ENCODE measurements at places on chromosomes 7 and 10.

DNA sequence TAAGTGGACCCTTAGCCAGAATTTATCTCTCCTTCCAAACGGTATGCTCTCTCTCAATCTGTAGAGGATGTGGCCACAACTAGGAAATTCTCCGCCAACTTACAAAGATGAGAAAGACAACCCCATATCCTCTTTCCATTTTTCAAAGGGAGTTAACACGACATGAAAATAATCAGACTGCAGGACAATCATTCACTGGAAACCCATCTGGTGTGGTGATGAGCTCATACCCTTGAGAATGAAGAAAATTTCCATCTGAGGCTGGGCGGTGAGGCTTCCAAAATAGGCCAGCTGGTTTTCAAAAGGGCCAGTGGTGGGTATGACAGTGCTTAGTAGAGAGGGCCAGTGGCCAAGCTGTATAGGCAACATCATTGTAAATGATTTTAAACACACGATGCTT, 369.6 kb downstream of the FRMD4A start:
- no peak for DNase-seq

GRCh38 chr10:46234026-46234425, 52.8 kb upstream of the ANTXRL start:
- peak; percentile 0 for DNase-seq

GRCh38 chr10:35640951-35641675, 983 bp downstream of the FZD8 start:
- DNase-seq, result no peak

DNA sequence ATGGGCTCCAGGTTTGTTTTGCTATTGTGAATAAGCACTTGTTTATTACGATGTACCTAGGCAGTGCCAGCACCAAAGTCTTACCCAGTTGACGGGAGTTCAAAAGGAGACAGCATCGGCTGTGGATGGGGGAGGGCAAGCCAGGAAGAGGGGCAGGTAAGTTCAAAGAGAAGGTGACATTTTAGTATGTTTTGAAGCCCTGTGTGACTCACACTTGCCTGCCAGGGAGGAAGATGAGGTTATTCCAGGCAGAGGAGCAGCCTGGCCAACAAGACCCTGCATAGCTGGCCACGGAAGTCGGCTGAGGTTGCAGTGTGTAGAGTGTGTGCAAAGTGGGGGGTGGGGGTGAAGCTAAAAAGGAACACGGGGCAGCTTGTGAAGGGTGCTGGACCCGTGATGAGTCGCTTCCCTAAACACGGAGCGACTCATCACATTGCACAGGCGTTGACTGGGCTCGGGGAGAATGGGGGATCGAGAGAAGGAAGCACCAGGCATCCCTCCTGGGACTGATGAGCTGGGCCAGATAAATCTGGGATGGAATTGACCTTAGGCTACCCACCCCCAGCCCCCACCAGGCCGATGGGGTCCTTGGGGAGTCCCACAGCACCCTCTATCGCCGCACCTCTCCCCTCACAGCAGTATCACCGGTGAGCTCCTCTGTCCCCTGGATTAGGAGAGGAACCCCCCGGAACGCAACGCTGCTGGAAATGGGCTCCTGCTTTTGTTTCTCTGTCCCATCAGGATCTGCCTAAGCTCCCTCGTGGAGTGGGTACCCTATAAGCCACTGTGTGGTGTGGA, 97.9 kb upstream of the IKZF1 start:
- DNase-seq, result peak; percentile 49

DNA sequence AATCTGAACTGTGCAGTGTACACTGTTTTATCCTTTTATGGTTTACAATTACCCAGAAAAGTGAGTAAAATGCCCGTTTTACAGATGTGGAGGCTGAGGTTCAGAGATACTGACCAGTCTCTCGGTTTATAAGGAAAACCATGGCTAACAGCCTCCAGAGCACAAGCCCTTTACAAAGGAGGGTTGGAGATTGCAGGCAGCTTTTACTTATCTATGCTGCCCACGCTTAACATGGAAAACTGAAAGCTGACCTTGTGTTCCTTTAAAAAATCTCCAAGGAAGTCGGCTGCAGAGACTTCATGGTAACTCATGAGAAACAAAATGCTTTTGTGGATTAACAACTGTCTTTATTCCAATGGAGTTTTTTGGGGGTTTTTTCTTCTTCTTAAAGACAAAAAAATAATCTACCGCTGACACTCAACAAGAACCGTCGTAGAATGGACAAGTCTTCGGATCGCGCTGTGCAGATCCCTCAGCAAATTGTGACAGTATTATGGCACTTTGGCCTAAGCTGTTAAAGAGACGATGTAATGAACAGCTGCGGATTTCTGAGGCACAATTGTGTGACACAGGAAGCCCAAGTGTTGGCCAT, 654 bp upstream of the SLF2 start:
- no peak for DNase-seq

- DNase-seq, result no peak
Observed at GRCh38 chr7:35716038-35716803, 21.3 kb upstream of the HERPUD2 start.

DNA sequence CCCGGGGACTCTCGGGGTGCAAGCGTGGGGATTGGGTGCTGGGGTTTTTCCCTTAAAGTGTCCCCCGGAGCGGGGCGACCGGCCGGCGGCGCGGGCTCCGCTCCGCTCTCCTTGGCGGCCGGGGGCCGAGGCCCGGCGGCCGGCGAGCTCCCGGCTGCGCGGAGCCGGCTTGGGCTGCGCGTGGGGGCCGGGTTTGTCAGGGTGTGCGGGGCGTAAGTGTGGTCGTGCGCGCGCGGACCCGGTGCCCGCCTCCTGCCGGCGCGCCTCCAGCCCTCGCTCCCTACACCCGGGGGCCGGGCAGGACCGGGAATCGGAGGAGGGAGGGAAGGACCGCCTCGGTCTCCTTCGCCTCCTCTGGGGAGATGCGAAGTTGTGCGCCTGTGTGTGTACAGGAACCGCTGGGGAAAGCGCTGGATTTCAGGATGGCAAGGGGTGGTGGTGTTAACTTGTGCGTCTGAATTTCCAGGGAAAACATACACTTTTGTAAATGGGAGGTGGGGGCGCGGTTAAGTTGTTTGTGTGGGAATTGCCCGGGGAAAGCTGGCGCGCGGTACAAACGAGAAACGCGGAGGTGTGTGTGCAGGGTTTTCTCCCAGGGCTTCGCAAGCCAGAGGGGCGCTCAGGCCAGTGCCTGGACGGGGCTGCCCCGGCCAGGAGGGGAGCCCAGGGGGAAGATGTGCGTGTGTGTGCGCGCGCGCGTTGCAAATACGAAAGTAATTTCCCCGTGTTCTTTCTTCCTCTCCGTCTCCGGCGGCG, 737 bp downstream of the ZMIZ1 start:
- DNase-seq, result peak; percentile 42

DNA sequence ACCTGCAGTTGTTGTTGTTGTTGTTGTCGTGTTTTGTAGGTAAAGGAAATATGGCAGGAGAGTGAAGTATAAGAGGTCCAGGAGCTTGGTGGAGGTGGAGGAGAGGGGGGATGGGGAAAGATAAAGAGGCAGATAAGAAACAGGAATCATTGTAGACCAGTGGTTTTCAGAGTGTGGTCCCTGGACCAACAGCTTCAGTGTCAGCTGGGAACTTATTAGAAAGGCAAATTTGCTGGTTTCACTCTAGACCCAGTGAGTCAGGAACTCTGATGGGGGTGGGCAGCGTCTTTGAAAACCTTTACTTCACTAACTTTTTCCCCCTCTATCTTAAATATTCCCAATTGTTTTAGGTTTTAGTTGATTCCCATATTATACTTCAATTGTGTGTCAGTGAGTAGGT, 241.5 kb downstream of the AUTS2 start:
- no peak for DNase-seq

DNA sequence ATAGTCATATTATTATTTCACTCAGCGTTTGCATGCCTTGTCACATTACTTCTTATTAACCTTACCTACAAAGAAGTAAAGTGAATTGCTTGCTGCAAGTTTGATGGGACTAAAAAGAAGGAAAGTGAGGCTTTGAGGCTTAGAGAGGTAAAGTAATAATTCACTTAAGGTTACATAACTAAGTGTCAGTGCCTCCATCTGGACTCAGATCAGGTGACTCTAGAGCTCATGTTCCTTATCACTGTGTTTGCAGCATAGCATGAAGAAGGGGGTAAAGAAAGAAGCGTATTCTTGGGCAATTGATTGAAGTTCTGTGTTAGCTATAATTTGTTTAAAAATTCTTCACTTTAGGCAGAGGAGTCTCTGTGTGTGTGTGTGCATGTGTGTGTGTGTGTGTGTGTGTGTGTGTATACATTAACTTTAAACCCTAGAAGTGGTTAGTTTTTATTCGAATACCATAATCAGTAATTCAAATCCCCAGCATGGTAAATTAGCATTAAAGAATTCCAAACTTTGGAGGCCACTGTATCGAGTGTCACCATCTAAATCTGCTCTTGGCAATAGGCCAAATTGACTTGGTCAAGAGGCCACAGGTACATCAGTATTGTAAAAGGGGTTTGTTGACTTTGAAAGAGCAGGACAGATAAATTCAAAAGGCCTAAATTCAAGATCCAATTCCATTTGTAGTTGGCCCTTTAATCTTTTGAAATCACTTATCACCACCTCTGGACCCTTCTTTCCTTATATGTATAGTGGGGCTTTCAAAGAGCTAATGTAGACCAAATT, 2.2 kb upstream of the PON3 start:
- no peak for DNase-seq

- no peak for DNase-seq
Observed at GRCh38 chr7:2474224-2474623, 2.0 kb downstream of the GRIFIN start.

DNA sequence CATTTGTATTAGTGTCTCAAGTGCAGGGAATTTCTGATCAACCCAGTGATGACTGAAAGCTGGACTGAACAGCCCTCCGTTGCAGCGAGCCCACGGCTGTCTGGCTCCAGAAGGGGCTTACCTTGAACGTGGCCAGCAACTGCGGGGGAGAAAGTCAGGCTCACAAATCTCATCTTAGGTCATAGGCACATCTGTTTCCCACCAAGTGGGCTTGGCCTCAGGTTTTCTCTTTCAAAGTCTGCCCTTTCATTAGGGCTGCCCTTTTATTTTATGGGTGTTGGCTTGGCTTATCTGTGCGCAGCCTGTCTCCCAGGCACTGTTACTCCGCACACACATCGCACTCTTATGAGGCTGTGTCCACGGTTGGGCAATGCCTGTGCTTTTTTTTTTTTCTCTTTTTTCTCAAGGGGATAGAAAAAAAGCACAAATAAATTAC, 178.0 kb downstream of the JCAD start:
- no peak for DNase-seq

GRCh38 chr10:71264345-71265200, 52.2 kb downstream of the UNC5B start:
- no peak for DNase-seq

- DNase-seq, result no peak
Observed at GRCh38 chr7:96344236-96344635, 22.3 kb upstream of the SLC25A13 start.

DNA sequence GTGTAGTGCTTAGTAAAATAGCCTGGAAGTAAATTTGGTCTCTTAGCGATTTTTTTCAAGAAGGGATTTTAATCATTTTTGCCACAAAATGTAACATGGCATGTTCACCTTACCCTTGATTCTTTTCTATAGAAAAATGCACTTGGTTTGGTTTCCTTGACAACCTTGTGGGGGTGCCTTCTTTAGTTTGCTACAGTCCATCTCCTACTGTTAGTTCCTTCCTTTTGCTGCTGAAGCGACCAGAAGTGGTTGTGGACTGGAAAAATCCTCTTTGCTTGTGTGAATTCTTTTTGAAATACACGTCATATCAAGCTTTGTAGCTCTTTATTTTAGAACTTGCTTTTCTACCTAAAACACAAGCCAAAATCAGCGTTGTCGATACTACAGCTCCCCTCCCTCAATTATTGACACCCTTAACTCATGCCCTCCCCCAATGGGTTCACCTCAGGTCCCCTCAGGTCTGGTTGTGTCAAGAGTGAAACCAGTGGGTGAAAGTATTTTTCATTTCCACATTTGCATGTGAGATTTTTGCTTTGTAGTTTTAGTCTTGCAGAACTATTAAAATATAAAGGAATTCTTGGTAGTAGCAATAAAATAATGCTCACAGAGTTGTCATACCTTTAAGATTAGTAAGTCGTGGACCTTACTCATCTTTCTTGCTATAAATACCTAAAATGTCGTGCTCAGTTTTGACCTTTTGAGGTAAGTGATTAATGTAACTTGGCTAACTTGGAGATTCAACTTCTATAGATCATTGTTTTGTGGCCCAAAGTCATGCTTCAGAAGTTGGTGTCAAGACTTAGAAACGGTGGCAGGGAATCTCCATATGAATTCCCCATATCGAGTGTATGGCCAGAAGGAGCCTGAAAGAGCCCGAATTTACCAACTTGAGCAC, 1.5 kb downstream of the ACTR3B start:
- no peak for DNase-seq

GRCh38 chr10:124544711-124545110, 83.1 kb downstream of the LHPP start:
- no peak for DNase-seq

- DNase-seq, result no peak
Observed at GRCh38 chr7:101560856-101561255, 68.2 kb downstream of the MYL10 start.

DNA sequence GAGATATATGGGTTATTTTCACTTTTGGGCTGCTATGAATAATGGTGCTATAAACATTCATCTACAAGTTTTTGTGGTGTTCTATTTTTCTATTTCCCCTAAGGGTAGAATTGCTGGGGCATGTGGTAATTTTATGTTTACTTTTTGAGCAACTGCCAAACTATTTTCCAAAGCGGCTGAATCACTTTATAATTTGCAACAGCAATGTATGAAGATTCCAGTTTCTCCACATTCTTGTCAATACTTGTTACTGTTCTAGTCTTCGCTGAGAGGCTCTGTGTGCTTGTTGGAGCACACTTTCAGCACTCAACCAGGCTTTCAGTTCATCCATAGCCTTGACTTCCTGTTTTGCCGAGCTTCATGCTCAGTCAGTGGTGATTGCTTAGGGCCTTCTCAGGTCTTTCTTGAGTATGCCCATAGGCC, 39.0 kb downstream of the ADK start:
- DNase-seq, result no peak

DNA sequence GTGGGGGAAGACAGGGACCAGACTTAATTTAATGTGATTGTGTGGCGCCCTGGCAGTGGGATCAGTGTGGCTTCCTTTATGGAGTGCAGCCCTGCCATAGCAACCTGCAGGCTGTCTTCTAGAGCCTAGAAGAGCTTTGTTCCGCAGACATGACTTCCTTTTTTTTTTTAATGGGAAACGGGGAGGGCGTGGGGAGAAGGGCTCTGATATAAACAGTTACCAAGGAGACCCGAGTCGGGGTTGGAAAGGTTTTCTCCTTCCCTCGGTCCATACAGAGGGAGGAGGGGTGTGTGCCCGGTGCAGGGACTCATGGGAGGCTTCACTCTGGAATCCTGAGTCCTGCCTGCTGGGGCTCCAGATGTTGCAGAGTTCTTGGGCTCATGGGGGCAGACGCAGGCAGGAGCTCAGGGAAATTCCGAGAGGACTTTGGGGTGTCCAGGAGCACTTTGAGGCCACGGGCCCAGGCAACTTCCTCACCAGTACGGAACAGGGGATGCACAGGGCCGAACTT, 26.9 kb downstream of the TMEM120A start:
- DNase-seq, result no peak

- no peak for DNase-seq
Observed at GRCh38 chr7:100035876-100036275, 13.7 kb upstream of the ZSCAN21 start.

GRCh38 chr10:69612760-69613159, 17.3 kb upstream of the FAM241B start:
- no peak for DNase-seq

GRCh38 chr7:44767912-44768627, 19.4 kb downstream of the ZMIZ2 start:
- DNase-seq, result no peak

Data from stimulated activated CD4-positive, alpha-beta T cell treated with anti-CD3 and anti-CD28 coated beads, Interleukin-15, amount 100 ng/mL, for 1 hour (primary cell).